ENCODE measurements at places on chromosomes 3 and 15. TPM values are rescaled to one million over a fixed set of nuclear protein-coding genes. Genes with fewer than 3 reads are reported as not detected.

Gene ARPP21
- total RNA-seq: not detected

Gene ARPIN
- 0.13 TPM for total RNA-seq

Gene FAM3D
- total RNA-seq: not detected

Gene SPINK8
- not detected for total RNA-seq

Gene IRAK2
- total RNA-seq: 4.6 TPM

Gene C3orf22
- not detected for total RNA-seq

Gene TSPAN3
- total RNA-seq: 10.6 TPM

Gene DLEC1
- 16.3 TPM for total RNA-seq

Gene CASR
- total RNA-seq: 1.3 TPM

Gene PTPRG
- 0.02 TPM for total RNA-seq

Gene LRRN1
- total RNA-seq: not detected

Gene FES
- 6.0 TPM for total RNA-seq

Gene PAQR9
- total RNA-seq: not detected

Gene CCR4
- total RNA-seq: 149 TPM

Gene CCDC39
- not detected for total RNA-seq

Gene CORO2B
- total RNA-seq: not detected

Gene CXCR6
- 4.4 TPM for total RNA-seq
